ENCODE measurements at places on chromosomes 12 and 14. TPM values are rescaled to one million over a fixed set of nuclear protein-coding genes. Genes with fewer than 3 reads are reported as not detected.

GRCh38 chr12:90816353-90817089, 138.5 kb downstream of the CCER1 start:
- no peak overlapping the region for H3K27ac ChIP-seq
- no peaks in the 10 kb centered on the region for H3K27me3 ChIP-seq
- H3K36me3 ChIP-seq: no peaks in the 10 kb centered on the region

MUCL1 gene
- not detected for total RNA-seq

DNA sequence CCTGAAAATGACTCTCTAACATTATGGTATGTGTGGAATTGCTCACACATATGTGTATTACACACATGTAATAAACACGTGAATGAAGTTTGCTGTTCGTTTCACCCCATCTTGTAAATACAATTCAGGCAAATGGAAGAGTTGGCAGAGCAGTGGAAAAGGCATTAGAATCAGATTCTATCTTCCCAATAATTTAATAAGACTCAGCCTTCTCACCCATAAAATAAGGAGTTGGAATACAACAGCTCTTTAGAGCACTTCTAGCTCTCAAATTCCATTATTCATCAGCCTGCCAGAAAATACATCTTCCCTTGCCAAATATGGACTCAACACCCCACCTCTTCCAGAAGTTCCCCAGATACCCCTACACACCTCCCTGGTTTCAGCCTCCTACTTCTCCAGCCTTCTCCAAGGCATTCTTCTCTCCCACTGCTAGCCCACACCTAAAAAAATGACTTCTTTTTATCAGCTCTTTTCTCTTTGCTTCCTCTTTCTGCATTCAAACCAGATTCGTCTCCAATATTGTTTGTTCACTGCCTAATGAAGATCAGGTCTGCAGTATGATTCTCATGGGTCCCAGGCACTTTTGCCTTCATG, 66.2 kb upstream of the DYRK2 start:
- no peaks in the 10 kb centered on the region for H3K27me3 ChIP-seq
- H3K4me3 ChIP-seq: no peak overlapping the region
- H3K4me1 ChIP-seq: peaks cover 5% of the 10 kb centered on the region
- no peak overlapping the region for H3K27ac ChIP-seq

KRT72 gene
- total RNA-seq: 0.11 TPM

GRCh38 chr12:63904653-63905052, 60.2 kb downstream of the SRGAP1 start:
- no peaks in the 10 kb centered on the region for H3K27me3 ChIP-seq
- no peak for DNase-seq

DNA sequence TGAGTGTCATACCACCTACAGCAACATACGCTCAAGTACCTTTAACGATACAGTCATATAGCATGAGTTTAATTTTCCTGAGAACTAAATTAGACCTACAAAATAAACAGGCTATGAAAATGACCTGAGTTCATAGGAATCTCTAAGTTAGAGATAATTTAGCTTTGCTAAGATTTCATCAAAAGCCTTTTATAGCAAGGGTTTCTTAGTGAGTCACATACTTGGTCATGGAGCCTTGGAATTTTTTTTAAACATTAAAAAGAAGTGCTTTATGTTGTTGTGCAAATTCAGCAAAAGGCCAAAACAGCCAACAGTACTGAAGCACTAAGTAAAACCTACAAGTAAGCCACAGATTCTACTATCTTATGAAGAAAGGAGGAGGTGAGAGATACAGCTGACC, 93.6 kb upstream of the FERMT2 start:
- no peak overlapping the region for H3K4me3 ChIP-seq
- no peaks in the 10 kb centered on the region for H3K4me1 ChIP-seq
- H3K36me3 ChIP-seq: peaks cover 18% of the 10 kb centered on the region
- no peak for DNase-seq
- H3K27me3 ChIP-seq: no peaks in the 10 kb centered on the region

ZNF84 gene
- total RNA-seq: 26.3 TPM

GRCh38 chr12:130301559-130301958, 36.1 kb upstream of the PIWIL1 start:
- H3K27me3 ChIP-seq: peaks cover 16% of the 10 kb centered on the region
- no peak overlapping the region for H3K27ac ChIP-seq
- no peak for DNase-seq
- H3K4me1 ChIP-seq: no peaks in the 10 kb centered on the region
- no peak overlapping the region for H3K4me3 ChIP-seq

GRCh38 chr12:110742096-110742717, 484 bp downstream of the PPP1CC start:
- H3K36me3 ChIP-seq: peaks cover 14% of the 10 kb centered on the region
- H3K4me1 ChIP-seq: peaks cover 43% of the 10 kb centered on the region
- H3K27ac ChIP-seq: peak overlapping the region; percentile 48
- H3K4me3 ChIP-seq: peak overlapping the region; percentile 99
- DNase-seq: peak; percentile 32
- no peaks in the 10 kb centered on the region for H3K27me3 ChIP-seq

GRCh38 chr14:35858521-35859209, 32.5 kb downstream of the BRMS1L start:
- H3K27me3 ChIP-seq: no peaks in the 10 kb centered on the region
- H3K36me3 ChIP-seq: peaks cover 9% of the 10 kb centered on the region
- H3K4me1 ChIP-seq: no peaks in the 10 kb centered on the region
- H3K27ac ChIP-seq: no peak overlapping the region
- H3K4me3 ChIP-seq: no peak overlapping the region

GRCh38 chr12:50411051-50411660, 10.5 kb downstream of the LARP4 start:
- peaks cover 9% of the 10 kb centered on the region for H3K36me3 ChIP-seq
- H3K4me1 ChIP-seq: peaks cover 11% of the 10 kb centered on the region
- no peak for DNase-seq
- no peaks in the 10 kb centered on the region for H3K27me3 ChIP-seq
- H3K27ac ChIP-seq: no peak overlapping the region

DNA sequence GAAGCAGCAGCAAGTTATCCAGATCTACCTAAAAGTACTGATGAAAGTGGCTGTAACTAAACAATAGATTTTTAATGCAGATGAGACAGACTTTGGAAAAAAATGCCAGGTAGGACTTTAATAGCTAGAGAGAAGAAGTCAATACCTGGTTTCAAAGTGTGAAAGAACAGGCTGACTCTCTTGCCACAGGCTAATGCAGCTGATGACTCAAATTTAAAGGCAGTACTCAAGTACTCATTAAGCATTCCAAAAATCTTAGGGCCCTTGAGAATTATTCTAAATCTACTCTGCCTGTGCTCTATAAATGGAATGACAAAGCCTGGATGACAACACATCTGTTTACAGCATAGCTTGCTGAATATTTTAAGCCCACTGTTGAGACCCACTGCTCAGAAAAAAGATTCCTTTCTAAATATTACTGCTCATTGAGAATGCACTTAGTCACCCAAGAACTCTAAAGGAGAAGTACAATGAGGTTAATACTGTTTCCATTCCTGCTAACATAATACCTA, 68.6 kb upstream of the SYT1 start:
- no peaks in the 10 kb centered on the region for H3K27me3 ChIP-seq
- peaks cover 24% of the 10 kb centered on the region for H3K36me3 ChIP-seq
- no peak overlapping the region for H3K27ac ChIP-seq
- no peak overlapping the region for H3K4me3 ChIP-seq

TEX22 gene
- 0.87 TPM for total RNA-seq

DNA sequence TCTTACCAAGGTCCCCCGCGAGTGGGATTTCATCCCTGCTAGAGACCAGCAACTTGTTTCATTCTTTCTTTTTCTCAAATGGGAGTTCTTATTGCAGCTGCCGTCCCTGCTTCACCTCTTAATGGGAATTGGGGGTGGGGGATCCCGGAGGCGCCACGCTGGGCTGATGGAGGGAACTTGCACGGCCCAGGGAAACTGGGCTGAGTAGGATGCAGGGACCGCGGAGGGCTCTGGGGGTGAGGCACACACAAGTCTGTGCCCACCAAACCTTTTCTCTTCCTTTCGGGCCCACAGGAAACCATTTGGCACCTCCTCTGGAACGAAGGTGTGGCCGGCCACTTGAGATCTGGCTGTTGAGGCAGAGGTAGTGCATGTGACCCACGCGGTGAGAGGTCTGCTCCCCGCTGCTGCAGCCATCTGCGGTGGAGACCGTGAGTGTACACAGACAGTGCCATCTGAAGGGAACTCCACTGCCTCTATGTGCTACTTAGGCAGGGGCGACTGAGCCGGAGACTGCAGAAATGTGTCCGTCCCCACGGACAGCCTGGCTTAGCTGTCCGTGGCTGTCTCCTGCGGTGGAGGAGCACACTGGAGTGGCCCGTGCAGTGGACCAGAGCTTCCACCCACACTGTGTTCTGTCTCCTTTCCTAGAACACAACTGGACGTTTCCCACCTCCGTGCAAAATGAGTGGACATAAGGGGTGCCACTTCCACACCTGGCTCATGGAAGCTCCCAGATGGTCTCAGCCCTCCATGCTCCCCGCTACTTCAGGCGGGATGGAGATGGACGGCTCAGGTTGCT, 42.1 kb upstream of the TESC start:
- H3K4me3 ChIP-seq: no peak overlapping the region
- no peaks in the 10 kb centered on the region for H3K27me3 ChIP-seq
- peaks cover 17% of the 10 kb centered on the region for H3K36me3 ChIP-seq

GRCh38 chr14:80535171-80535570, 323.9 kb upstream of the DIO2 start:
- H3K36me3 ChIP-seq: peaks cover 13% of the 10 kb centered on the region
- H3K4me3 ChIP-seq: no peak overlapping the region
- no peak overlapping the region for H3K27ac ChIP-seq

DNA sequence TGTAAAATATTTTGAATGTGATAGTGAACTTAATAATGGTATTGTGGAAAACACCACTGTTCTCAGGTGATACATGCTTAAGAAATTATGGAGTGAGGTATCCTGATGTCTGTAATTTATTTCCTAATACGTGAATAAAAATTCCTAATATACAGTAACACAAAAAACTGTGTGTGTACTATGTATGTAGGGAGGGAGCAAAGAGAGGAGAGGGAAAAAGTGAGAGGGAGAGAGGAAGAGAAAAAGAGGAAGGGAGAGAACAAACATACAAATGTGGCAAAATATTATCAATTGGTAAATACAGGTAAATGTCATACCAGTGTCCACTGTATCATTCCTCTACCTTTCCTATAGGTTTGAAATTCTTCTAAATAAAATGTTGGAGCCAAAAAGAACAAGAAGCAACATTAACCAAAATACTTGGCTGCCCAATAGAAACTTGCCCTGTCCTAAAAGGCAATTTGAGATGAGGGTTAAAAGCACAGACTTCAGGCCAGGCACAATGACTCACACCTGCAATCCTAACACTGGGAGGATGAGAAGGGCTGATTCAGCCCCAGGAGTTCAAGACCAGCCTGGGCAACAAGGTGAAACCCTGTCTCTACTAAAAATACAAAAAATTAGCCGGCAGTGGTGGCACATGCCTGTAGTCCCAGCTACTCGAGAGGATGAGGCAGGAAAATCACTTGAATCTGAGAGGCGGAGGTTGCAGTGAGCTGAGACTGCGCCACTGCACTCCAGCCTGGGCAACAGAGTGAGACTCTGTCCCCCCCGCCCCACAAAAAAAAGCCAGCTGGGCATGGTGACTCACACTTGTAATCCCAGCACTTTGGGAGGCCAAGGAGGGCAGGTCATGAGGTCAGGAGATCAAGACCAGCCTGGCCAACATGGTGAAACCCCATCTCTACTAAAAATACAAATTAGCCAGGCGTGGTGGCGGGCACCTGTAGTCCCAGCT, 14.5 kb downstream of the R3HDM2 start:
- no peak overlapping the region for H3K4me3 ChIP-seq
- 0 out of 2 replicates have a peak overlapping the region, but pooled peaks have one; percentile 47 for H3K27ac ChIP-seq
- H3K27me3 ChIP-seq: no peaks in the 10 kb centered on the region
- no peaks in the 10 kb centered on the region for H3K36me3 ChIP-seq
- no peak for DNase-seq
- H3K4me1 ChIP-seq: peaks cover 12% of the 10 kb centered on the region

GRCh38 chr12:60689137-60689536, 1093.3 kb downstream of the SLC16A7 start:
- H3K4me3 ChIP-seq: no peak overlapping the region
- no peaks in the 10 kb centered on the region for H3K27me3 ChIP-seq
- H3K36me3 ChIP-seq: peaks cover 7% of the 10 kb centered on the region

SLC38A4 gene
- total RNA-seq: 12.6 TPM

- no peaks in the 10 kb centered on the region for H3K27me3 ChIP-seq
- H3K27ac ChIP-seq: no peak overlapping the region
- no peak overlapping the region for H3K4me3 ChIP-seq
- peaks cover 32% of the 10 kb centered on the region for H3K4me1 ChIP-seq
These were observed 88.9 kb upstream of the SLC38A2 start for GRCh38 chr12:46461459-46461858.

DNA sequence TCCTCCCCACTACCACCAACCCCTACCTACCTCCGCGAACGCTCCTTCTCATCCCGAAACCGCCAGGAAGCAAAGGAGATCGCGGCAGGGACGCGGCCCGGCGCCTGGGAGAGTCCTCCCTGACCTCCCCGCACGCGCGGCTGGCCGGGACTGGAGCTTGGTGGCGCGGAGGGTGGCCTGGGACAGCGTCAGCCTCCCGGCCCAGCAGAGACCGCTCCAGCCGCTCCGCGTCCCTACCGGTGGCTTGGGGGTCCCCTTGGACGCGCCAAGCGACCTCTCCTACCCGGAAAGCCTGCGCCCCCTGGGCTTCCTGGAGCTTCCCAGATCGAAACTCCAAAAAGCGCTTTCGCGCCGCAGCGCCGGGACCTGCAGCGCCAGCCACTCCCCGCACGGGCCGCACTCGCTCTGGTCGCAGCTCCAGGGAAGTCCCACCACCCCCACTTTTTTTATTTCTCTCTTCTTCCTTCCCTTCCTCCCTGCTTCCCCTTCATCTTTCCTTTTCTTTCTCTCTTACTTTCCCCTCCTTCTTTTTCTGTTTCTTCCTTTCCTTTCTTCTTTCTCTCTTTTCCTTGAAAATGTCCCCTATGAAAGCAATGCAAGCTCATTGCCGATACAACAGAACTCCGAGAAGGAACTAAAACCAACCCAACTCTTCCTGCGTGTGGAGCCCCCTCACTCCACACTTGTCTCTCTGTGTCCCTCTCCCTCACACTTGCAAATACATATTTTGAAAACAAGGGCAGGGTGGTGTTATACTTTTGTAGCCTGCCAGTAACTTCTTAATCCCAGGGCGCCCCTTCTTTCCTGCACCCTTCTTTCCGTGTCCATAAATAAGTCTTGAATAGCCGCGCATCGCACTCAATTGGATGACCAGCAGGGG, 3.8 kb downstream of the DIO3 start:
- H3K4me3 ChIP-seq: peak overlapping the region; percentile 76
- peaks cover 24% of the 10 kb centered on the region for H3K4me1 ChIP-seq
- DNase-seq: peak; percentile 55

GRCh38 chr12:101858361-101858760, 19.0 kb upstream of the DRAM1 start:
- no peaks in the 10 kb centered on the region for H3K36me3 ChIP-seq
- peaks cover 9% of the 10 kb centered on the region for H3K4me1 ChIP-seq
- no peaks in the 10 kb centered on the region for H3K27me3 ChIP-seq
- no peak overlapping the region for H3K27ac ChIP-seq
- DNase-seq: no peak

GRCh38 chr14:56247495-56248200, 129.4 kb downstream of the PELI2 start:
- H3K27ac ChIP-seq: no peak overlapping the region
- H3K4me1 ChIP-seq: peaks cover 11% of the 10 kb centered on the region
- no peak for DNase-seq
- no peaks in the 10 kb centered on the region for H3K27me3 ChIP-seq
- no peak overlapping the region for H3K4me3 ChIP-seq
- H3K36me3 ChIP-seq: no peaks in the 10 kb centered on the region
